Activated B cell treated with CpG ODN at 0.5 μM for 24 hours (primary cell): ENCODE measurements at places on chromosomes 3 and 15.

DNA sequence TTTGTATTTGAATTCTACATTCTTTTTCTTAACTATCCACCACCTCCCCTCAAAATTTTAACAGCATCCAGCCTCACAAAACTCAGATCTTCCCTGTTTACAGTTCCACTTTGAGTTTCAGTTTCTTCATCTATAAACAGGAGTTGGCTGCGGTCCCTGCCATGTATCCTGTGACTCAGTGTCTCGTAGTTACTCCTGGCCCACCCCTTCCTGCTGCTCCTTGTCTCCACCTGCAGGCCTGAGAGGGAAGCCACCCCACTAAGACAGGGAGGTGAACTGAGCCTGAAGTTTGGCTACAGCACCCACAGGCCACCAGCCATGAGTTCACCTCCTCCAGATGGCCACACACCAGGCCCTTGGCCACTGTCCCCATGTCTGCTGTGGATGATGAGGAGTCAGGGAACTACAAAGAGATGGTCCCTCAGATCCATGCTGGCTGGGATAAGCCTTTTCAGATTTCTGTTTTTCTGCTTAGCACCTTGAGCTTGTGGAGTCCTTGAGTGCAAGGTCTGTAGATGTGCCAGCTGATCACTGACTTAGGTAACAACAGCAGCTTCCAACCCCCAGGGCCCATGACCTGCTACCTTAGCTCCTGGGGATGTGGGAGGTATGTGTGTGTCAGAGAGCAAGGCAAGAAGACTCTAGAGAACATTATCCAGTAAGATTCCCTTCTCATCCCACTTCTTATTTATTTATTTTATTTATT lies 37.5 kb downstream of the CD86 start:
- no peak for DNase-seq

GRCh38 chr15:28132524-28133275 lies 33.6 kb upstream of the OCA2 start:
- no peak for DNase-seq

DNA sequence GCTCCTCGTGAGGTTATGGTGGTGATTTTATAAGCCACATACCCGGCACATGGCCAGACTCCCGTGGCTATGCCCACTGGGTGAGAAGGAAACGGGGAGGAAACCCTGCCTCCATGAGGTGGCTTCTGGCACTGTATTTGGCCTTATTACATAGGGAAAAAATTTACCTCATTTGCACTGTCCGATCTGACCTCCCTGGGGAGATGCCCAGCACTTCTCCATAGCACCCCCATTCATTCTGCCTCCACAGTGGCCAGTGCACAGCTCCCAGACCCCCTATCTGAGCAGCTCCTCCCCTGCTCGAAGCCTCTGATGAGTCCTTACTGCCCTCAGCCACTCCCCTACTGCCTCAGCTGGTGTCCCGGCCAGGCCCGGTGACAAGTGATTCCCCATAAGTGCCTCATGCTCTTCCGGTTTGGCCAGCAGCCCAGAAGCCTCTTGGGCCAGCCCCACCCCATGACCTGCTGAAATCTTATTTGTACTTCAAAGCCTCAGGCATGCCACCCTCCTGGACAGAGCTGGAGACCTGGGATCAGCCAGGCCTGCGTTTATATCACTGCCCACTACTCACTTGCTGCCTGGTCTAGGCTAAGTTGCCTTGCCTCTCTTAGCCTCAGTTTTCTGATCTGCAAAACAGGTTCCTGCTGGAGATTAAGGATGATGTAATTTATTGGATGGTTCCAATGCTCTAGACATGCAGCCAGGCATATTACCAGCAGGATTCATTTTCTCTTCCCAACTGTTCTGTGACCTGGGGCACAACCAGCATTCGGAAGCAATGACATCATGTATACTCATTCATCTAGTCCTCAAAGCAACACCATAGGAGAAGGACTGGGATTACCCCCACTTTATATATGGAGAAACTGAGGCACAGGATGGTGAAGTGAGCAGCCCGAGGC lies 30.6 kb upstream of the SLC6A6 start:
- no peak for DNase-seq

- DNase-seq: no peak
These were observed 2.4 kb downstream of the DLL4 start for GRCh38 chr15:40931300-40932142.

DNA sequence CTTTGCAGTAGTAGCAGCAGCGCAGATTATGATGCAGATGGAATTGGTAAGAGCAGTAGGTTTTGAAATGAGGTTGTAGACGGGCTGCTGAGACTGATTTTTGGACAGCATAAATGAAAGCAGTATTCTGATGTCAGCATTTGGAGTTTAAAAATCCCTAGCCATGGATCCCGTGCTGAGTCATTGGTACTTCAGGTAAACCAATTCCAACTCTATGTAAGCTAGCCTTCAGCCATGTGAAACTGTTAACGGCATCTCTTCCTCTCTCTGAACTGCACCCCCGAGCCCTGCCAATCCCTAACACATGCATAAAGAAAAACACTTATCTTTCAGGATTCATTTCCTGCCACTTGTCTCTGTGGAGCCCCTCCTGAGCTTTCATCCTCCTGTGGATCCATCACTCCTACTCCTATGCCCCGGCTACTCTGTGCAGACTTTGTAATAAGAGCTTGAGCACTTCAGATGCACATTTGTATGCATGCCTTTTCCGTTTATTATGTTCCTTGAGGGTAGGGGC lies 119.0 kb downstream of the AKAP13 start:
- no peak for DNase-seq

- no peak for DNase-seq
These were observed 1.7 kb downstream of the LTK start for GRCh38 chr15:41511899-41512369.

- DNase-seq: no peak
These were observed 59.3 kb downstream of the CTDSPL start for GRCh38 chr3:37921025-37921424.

GRCh38 chr3:4726549-4726948 lies 233.4 kb downstream of the ITPR1 start:
- no peak for DNase-seq

- DNase-seq: no peak
These were observed 153.5 kb upstream of the COL8A1 start for GRCh38 chr3:99484871-99485270.

- peak; percentile 9 for DNase-seq
These were observed 106.9 kb downstream of the LRRK1 start for GRCh38 chr15:101025896-101026631.

GRCh38 chr3:101509281-101509680 lies 3.7 kb downstream of the SENP7 start:
- DNase-seq: no peak

- no peak for DNase-seq
These were observed 108.9 kb downstream of the MECOM start for GRCh38 chr3:169554611-169555010.

- DNase-seq: no peak
These were observed 54.4 kb upstream of the HERC1 start for GRCh38 chr15:63888146-63888545.

DNA sequence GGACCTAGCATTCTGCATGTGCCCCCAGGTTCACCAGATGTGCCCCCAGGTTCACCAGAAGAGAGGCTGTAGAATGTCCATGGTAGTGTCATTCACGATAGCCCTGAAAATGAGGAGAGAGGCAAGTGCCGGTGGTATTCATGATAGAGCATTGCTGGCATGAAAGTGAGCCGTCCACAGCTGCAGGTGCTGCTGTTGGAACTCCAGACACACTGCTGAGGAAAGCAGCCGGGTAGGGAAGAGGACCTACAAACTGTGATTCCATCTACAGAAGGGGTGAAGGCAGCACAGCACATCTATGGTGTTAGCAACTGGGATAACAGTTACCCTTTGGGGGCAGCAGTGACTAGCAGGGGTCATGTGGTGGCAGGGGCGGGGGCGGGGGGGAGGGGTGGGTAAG lies 125.0 kb upstream of the PLXNA1 start:
- no peak for DNase-seq

- no peak for DNase-seq
These were observed 43.2 kb downstream of the GOLIM4 start for GRCh38 chr3:168052515-168052914.

GRCh38 chr3:22988566-22988965 lies 214.6 kb upstream of the UBE2E2 start:
- no peak for DNase-seq

GRCh38 chr3:50124800-50125178 lies 30.3 kb upstream of the SEMA3F start:
- no peak for DNase-seq

GRCh38 chr3:11367143-11367693 lies 95.0 kb downstream of the ATG7 start:
- no peak for DNase-seq

DNA sequence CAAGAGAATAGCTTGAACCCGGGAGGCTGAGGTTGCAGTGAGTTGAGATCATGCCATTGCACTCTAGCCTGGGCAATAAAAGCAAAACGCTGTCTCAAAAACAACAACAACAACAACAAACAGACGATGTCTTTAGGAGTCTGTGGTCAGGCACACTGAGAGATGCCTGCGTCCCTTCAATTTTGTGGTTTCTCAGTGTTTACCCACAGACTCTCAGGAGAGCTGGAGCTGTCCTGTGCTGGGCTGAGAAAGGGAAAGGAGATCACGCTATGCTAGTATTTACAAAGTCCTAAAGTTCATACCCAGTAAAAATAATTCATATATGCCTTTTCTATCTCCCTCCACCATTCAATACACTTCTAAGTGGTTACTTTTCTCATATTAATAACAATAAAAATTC lies 6.3 kb downstream of the LAMP3 start:
- DNase-seq: no peak

DNA sequence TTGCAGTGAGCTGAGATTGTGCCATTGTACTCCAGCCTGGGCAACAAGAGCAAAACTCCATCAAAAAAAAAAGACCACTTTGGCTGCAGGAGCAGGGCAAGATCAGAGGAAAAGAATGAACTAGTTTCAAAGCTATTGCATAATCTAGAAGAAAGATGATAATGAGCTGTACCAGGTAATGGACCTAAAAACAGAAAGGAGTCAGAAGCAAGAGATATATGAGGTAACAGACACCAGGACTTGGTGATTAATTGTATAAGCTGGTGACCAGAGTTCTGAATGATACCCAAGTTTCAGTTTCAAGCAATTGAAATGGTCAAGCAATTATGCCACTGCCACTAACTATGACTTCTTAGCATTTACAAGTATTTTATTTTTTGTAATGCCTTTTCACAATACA lies 2.9 kb downstream of the POLQ start:
- no peak for DNase-seq

GRCh38 chr15:44093836-44094235 lies 101.2 kb downstream of the FRMD5 start:
- DNase-seq: no peak

DNA sequence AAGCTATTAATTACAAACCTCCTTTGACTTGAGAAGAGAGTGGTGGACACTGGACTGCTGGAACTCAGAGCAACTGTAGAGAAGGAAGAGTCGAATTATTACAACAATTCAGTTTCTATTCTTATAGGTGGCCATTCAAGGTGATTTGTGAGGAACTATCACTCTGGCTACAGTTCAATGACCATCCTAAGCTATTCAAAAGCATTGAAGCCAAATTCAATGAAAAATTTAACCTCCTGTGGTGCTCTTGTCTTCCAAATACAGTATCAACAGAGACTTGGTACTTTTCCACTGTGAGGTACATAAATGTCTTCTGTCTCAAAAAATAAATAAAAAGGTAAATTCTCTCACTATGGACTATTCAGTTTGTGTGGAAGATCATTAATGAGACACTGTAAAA lies 513.3 kb upstream of the SEMA6D start:
- no peak for DNase-seq

DNA sequence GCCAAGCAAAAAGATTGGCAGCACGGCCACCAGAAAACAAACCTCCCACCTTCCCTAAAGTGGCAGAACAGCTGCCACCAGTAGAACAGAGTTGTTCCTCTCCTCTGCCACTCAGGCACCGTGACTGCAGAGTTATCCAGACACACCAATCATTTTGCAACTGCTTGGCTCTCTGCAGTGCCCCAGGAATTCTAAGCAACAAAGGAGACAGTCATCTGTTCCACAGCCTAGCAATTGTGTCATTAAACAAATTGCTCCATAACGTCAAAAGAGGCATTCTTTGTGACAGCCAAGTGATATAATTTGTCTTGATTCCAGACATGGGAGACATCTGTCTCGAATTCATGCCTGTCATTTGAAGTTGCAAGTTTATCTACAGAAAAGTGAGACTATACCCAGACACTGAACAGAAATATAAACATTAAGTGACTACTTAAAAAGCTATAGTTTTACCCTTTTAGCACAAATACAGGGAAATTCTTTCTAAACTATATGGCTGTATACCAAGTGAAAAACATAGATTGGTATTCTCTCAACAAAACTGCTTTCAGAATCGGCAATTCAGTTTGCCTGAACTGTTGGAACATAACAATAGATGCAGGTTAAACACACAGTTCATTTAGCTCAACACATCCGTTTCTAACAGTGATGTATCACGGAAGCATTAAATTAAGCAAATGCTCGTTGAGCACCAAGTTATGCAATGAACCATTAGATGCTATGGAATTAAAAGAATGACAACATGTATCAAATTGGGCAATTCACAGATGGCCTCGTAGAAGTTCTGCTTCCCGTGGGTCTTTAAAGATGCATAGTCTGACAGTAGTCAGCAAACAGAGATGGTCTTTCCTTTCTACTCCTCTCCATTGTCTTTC lies 281.3 kb downstream of the FGF12 start:
- DNase-seq: no peak

GRCh38 chr3:72182206-72182605 lies 397.3 kb upstream of the PROK2 start:
- no peak for DNase-seq

DNA sequence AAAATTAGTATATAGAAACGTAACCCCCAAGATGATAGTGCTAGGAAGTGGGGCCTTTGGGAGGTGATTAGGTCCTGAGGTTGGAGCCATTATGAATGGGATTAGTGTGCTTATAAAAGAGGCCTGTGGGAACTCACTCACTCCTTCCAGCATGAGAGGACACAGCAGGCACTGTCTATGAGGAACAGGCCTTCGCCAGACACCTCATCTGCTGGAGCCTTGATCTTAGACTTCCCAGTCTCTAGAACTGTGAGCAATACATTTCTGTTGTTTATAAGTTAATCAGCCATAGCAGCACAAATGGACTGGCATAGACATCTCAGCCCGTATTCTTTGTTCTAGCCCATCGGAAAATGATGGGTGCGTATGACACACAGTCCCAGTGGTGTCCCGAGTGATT lies 152.3 kb downstream of the GABRG3 start:
- DNase-seq: no peak

GRCh38 chr3:59517388-59517787 lies 467.6 kb upstream of the CFAP20DC start:
- DNase-seq: no peak

DNA sequence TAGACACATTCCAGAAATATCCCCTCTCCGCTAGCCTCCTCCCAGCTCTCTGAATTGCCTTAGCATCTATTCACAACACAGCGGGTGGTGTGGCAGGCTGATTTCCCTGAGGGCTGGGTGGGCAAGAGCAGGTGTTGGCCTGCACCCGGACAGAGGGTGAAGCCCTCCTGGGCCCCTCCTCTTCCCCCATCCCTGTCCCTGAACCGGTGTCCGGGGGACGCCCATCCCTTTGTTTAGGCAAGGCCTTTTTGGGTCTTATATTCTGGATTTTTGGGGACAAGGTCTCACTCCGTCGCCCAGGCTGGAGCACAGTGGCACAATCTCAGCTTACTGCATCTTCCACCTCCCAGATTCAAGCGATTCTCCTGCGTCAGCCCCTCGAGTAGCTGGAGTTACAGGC lies 55.2 kb upstream of the KLHL25 start:
- DNase-seq: no peak
